Uterus (tissue), 4 donors: ENCODE measurements at places on chromosomes 1 and 21.

- no peak for DNase-seq
These were observed 318.5 kb downstream of the NTNG1 start for GRCh38 chr1:107459204-107459904.

GRCh38 chr1:93749487-93749886, 67.8 kb upstream of the BCAR3 start:
- no peak for DNase-seq

GRCh38 chr1:234932106-234932505, 196.5 kb downstream of the TOMM20 start:
- no peak for DNase-seq

GRCh38 chr1:96488777-96489176, 232.8 kb upstream of the PTBP2 start:
- DNase-seq, result no peak

DNA sequence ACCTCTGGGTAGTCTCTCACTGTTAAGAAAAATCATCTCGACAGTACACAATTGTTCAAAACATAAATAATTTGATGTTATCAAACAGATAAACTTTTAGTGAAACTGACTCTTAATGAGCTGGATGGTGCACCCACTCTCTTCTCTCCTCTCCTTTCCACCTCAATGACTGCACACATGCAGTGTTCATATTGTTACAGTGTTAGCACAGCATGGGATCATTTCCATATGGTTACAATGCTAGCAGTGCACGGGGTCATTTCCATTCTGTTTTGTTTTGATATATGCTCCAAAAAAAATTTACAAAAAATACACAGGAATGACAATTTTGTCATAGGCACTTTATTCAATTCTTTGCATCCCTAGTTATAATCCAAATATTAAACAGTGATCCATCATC, 26.4 kb upstream of the RNF187 start:
- DNase-seq, result no peak

DNA sequence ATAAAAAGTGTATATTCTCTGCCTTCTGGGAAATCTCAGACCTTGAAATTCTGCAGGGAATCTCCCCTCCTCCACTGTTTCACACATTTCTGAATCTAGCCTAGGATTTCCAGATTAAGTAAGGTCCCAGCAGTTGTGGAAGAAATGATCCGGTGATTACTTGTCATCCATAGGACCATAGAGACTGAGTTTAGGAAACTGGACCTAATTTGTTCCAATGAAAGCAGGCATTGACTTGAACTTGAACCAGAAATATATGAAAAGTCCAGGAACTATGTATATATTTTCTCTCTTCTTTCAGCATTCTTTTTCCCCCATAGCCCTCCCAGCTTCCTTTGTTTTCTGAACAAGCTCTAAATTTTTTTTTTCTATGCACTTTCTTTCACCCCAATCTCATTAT, 149.5 kb upstream of the SPAG17 start:
- DNase-seq, result no peak

- no peak for DNase-seq
These were observed 76.9 kb downstream of the FH start for GRCh38 chr1:241442686-241443085.

DNA sequence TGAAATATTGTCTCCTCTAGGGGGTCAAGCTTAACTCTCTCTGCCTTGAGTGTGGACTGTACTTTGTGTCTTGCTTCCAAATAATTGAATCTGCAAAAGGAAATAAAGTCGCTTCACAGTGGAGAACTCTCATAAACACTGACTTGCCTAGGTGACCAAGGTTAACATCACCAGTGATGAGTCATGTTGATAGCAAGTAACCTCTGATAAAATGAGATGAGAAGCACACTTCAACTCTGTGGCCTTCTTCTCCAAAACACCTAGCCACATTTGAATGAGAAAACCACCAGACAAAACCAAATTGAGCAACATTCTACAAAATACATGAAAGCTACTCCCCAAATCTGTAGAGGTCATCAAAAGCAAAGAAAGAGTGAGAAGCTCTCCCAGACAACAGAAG, 37.6 kb downstream of the PDE4B start:
- no peak for DNase-seq

DNA sequence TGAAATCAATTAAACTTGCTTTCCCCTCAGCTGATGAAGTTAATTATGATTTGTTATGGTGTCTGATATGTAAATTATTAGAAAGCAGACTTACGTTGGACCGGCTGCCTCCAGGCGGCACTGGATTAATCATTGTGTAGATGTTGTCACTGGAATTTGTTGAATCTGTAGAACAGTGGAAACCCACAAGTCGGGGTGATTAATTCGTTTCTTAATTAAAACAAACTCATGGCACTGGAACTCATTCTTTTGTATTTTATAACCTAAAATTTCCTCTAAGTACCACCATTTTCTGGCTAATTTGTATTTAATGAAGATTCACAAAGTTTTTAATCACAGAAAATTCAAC, 39.0 kb downstream of the MRPL37 start:
- DNase-seq, result no peak

- DNase-seq, result no peak
These were observed 6.3 kb upstream of the SELENON start for GRCh38 chr1:25793585-25794170.

DNA sequence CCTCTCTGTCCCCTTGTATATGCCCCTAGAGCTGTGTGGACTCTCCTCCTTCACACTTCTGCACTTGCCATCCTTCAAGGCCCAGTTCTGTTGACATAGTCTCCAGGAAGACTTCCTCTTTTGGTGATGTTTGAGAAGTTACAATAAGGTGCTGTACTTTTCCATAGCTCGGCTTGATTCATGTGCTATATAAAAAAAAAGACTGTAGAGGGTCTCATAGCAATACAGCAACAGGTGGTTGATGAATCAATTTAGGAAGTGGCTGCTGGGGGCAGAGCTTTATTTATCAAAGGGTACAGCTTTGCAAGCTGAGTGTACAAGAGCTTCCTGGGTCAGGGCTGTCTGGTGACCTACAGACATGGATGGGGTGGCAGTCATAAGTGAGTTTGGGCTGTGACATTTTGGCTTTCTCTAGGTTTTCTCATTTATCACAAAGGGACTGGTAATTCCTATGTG, 102.7 kb downstream of the RUNX1 start:
- DNase-seq, result no peak

DNA sequence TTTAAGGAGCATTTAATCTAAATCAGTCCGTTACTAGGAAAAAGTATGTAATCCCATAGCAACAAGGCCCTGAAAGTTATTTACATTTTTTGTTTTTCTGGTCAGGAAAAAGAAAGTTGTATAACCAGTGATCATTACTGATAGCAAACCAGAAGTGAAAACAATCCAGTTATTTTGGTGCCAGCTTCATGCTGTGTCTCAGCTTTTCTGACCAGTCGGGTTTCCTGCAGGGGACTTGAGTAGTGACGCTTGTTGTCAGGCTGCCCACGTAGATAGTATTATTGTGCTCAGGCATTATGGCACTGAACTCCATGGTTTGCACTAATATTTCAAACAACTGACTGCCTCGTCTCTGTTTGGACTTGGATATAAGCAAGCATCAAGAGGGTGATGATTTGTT, 55.2 kb downstream of the SASS6 start:
- DNase-seq, result no peak

DNA sequence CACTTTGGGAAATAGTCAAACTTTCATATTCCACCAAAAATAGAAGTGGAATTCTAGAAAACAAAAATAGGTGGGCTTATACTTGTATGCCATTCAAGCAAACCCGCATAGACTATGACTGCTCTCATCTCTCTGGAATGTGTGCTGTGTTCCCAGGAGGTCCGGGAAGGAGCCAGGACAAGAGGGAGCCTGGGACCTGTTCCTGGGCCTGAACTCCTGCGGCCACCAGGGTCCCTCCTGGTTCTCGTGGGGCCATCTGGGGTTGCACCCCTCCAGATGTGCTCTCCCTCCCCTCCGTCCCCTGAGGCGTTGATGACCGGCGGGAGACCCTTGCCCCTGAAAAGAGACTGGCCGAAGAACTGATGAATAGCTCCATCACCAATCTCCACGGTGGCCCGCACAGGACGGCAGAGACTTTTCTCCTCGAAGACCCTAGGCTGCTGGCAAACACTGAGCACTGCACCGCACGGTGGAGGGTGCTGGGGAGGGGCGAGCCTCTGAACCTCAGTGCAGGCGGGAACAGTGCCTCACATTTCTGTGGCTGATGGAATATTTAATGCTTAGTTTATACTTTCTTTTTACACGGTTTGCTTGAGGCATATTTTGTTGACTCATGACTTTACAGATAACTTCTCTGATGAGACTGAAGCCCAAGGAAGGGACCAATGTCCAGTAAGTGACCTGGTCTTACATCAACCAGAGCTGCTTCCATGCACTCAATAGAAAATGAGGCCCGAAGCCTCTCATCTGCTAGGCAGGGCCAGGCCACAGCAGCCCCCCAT, 9.6 kb upstream of the ADARB1 start:
- DNase-seq, result no peak

DNA sequence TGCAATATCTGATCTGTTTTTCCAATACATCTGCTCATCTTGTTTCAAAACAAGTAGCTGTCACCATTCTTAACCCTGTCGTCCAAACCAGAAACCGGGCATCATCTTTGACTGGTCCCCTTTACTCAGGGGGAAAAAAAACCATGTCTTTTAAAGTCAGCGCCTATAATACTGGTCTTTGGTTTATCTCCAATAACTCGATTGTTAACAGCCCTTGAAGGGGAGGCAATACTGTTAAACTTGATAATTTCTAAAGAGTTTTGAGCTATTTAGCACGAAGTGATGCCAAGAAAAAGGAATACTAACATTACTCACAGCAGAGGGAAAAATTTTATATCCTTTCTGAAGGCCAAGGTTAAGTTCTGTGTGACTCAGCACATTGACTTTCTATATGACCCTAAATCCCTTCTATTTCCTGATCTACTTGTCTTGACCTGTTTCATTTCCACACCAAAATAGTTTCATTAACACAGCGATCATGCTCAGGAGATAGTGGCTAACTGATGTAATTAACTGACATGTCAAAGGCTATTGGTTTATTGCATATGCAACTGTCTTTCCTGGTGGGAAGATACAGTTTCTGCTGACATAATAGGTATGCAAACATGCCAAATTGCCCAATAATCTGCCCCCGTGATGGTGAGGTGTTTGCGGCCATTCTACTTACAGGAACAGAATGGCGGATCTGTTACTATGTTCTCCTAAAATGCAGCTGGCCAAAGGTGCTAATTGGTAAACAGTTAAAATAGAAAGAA, 59.1 kb downstream of the NFIA start:
- DNase-seq, result no peak

DNA sequence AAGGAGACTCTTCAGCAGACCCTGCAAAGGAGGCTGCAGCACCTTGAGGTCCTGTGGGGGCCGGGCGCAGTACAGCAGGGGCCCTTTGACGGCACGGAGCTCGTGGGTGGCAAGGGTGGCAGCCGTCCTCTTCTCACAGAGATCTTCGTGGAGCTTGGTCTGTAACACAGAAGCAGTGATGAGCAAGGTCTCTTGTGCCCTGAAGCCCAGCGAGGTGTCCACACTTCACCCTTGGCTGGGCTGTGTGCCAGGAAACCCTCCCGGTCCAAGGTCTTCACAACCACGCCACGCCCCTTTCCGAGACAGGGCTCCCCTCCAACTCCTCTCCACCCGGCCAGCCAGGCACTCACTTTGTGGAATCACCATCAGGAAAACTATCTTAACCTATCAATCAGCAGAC, 11.3 kb downstream of the LRRC47 start:
- no peak for DNase-seq

GRCh38 chr1:2135941-2136340, 58.6 kb downstream of the FAAP20 start:
- DNase-seq, result no peak

- DNase-seq, result no peak
These were observed 33.5 kb downstream of the EPHA10 start for GRCh38 chr1:37731312-37732019.
